ENCODE measurements at places on chromosomes 16 and 17.

DNA sequence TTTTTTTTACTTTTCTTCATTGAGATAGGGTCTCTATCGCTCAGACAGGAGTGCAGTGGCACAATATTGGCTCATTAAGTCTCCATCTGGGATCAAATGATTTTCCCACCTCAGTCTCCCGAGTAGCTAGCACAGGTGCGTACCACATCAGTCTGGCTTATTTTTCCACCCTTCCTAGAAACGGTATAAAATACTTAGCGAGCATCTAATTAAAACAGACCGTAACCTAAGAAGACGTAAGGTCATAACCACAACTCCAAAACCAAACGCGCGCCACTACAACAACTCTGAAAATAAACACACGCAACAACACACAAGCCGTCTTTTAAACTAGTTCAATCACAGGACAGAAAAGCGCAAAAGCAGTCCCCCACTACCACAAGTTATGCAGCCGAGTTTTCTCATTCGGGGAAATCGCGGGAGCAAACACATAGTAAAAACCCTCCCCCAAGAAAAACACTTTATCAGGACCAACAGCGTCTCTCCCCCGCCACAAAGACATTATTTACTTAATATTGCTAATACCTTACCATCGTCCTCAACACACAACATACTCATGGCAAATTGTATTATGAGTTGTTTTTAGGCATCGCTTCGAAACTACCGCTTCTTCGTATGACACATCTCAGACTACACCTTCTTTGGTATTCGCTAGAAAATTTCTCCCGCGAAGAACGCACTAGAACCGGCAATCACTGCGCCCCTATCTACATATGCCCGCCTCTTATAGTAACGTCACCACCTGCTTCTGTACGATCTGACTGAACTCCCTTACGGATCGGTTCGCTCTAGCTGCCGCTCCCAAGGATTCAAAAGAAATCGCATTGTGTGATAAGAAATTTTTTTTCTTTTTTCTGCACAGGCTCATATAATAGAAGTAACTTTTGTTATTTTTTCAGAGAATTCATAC lies 32.8 kb downstream of the TEX14 start:
- peak; percentile 54 for DNase-seq

- DNase-seq = no peak
Observed at GRCh38 chr17:76018801-76019200, 8.3 kb downstream of the EVPL start.

DNA sequence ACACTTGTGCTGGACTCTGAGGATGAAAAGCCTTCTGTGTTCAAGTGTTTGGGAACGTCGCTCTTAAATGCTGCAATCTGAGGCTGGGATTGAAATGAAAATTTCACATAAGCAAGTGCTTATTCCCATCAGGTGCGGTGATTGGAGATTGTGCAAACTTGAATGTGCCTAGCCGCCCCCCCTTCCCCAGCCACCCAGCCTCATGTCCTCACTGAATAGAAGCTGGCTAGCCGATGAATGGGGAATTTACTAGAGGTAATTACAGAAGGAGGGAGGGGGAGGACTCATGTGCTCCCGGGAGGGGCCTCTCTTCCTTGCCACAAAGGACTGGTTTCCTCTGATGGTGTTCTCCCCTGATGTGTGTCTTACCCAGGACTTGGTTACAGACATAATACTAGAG lies 544.8 kb upstream of the EEF2KMT start:
- no peak for DNase-seq

GRCh38 chr16:69326172-69326873 lies 4.1 kb downstream of the PDF start:
- no peak for DNase-seq

GRCh38 chr16:67198238-67198734 lies 645 bp upstream of the ELMO3 start:
- no peak for DNase-seq

- DNase-seq = no peak
Observed at GRCh38 chr17:8630227-8630801, at the start of gene MYH10. TSS of gene MYH10 (minus strand) at chr17:8630725. CDS start at chr17:8623246, 7,479 bp downstream.

- no peak for DNase-seq
Observed at GRCh38 chr17:43560461-43561427, 14.6 kb upstream of the ETV4 start.

DNA sequence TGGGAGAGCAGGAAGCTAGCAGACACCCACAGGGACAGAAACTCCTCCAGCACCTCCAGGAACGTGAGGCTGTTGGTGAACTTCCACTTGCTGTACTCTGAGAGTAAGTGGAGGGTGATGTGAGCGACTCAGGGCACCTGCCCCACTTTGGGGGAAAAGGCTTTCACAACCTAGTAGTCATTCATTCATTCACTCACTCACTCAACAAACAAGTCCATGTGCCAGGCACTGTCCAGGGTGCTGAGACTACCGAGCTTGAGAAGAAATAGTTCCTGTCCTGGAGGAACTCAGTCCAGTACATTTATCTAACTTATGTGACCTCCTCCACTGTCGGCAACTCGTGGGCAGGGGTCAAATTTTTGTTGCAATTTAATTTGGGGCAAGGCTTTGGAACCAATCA lies 26.6 kb downstream of the LGALS9 start:
- DNase-seq = no peak

DNA sequence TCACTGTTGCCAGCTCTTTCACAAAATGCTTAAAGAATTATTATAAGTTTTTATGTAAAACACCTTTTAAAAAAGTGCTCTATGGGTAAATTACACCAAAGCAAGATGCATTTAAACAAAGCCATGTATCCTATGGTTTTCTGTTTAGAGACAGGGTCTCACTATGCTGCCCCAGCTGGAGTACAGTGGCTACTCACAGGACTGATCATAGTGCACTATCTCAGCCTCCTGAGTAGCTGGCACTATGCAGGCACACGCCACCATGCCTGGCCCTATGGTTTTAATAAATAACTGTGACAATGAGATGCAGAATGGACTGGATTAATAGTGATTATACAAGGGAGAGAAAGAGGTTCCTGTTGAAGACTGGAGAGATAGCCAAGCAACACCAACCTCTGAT lies 40.2 kb downstream of the SPOP start:
- no peak for DNase-seq

- DNase-seq = no peak
Observed at GRCh38 chr16:85047867-85048455, 20.4 kb downstream of the KIAA0513 start.
